Body of pancreas (tissue), 4 donors: ENCODE measurements at places on chromosomes 7 and 10.

- DNase-seq, result no peak
Measured at GRCh38 chr7:99362801-99363200, 11.7 kb upstream of the ARPC1B start.

GRCh38 chr10:132481690-132482089, 55.9 kb upstream of the INPP5A start:
- peak; percentile 4 for DNase-seq

- DNase-seq, result peak; percentile 68
Measured at GRCh38 chr7:56046721-56047445, 4.4 kb downstream of the PSPH start.

DNA sequence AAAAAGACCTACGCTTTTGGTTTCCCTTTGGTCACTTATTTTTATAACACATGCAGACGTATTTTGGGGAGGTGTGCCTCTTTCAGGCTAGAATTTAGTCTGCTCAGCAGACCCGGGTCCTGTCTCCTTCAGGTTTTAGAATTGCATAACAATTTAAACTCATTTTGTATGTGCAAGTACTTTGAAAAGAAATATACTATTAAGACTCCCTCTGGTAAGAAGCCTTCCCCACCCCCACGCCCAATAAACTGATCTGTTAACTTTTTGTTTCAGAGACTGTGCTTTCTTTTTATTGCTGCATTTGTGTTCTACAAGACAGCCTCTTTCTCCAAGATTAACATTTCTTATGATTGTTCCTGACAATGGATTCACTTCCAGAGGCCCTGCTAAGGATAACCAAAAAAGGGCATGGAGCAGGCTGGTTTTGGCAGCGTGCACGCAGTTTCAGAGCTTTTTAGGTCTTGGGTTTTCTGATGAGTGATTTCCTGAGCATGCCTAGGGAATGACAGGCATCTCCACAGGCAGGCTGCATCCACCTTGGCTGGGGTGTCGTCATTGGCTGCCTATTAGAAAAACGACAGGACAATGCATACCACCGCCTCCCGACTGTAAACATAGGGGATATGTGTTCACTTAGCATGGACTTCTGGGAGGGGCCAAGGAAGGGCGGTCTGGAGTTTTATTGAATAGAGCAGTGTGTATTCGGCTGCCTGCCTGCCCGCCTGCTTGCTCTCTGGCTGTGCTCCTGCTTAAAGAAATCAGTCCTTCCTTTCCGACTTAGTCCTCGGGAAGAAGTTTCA, at the start of gene CALD1:
Gene CALD1, plus strand, starts transcription at position 694 of the 800 bp plus-strand sequence. CDS start 88,100 bp downstream, outside the sequence.
- peak; percentile 48 for DNase-seq

GRCh38 chr7:84568781-84569180, 374.2 kb upstream of the SEMA3A start:
- no peak for DNase-seq

- DNase-seq, result no peak
Measured at GRCh38 chr7:80370587-80370986, 141.3 kb downstream of the GNAT3 start.

DNA sequence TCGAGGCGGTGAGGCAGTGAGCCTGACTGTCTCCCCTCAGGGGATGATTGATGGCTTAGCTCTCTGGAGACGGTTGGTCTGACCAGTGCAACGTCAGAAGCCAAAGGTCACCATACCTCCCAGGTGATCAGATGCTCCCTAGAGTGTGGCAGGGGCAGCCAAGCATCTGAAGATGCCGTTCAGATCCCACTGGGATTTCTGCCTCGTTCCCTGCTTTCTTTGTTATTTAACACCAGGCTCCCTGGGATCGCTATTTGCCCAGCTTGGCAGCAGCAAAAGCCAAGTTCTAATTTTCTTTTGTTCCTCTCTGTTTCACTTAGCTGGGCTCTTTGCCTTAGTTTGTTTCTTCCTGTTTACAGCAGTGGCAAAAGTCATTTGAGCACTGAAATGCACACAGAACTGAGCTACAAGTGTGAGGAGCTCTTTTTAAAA, 53.5 kb upstream of the SVIL start:
- no peak for DNase-seq

DNA sequence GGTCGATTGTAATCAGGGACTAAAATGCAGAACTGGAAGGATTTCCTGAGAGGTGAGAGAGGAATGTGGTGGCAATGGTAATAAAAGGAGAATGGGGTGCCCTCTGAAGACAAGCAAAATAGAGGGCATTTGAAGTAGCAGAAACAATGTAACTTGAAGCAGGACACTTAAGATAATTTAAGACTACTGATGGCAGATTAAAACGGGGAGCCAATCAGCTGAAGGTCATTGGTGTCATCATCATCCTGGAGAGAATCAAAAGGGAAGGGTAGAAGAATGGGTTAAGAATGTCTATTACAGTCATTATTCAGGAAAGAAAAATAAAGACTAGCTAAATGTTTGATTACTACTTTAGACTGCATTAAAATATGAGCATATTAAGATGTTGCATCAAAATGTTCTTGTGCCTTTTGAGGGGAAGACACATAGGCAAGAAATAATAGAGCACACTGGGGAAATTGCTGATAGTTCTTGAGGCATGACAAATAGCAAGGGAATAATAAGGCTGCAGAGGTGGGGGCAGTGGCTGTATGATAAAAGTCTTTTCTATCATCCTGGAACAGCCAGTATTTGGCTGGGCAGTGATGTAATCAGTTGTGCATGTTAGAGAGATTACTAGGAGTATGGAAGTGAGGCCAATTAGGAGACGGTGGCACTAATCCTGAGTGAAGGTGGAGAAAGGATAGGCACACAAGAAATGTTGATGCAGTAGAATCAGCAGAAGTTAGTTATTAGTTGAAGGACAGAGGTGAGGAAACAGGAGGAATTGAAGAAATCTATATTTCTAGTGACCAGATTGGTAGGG, 60.2 kb downstream of the CCDC71L start:
- DNase-seq, result no peak

DNA sequence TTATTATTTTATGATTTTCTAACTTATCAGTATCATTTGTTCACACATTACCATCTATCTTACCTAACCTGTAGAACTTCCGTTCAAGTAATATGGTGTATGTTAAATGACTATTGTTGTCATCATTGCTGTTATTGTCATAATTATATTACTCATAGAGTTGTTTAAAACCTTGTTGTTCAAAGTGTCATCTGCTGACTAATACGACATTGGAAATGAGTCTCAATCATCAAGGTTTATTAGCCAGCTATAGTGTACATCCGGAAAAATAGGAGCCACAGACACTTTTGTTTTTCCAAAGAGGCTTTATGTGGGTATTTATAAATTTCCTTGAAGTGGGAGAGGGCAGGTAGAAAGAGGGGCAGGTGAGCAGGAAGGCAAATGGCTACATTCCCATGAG, 386.9 kb upstream of the LRRTM3 start:
- peak; percentile 6 for DNase-seq

DNA sequence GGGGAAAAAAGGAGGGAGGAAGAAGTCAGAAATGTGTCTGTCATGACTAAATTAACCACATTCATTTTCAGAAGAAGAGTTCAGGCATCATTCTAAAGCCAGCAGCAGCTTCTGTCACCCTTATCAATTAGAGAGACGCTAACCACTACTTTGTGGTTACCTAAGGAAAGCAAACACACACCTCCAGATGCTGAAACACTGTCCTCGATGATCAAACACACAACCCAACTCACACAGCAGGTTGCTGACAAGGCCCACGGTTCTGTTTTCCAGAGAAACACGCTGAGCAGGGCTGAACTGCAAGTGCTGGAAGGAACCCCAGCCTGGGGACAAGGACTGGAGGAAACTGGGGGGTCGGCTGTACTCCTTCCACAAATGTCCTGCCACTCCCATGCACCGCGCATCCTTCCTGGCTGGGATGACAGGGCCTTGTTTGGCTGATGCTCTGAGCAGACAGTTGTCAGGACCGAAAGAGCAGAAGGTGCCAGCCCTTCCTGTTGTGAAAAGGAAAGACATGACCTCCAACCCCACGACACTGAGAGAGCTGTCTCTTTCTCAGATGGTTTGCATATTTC, 36.6 kb downstream of the PRKCQ start:
- no peak for DNase-seq

GRCh38 chr10:63431962-63432797, 33.6 kb downstream of the JMJD1C start:
- no peak for DNase-seq

GRCh38 chr7:95772771-95773581, 622 bp downstream of the DYNC1I1 start:
- peak; percentile 27 for DNase-seq

DNA sequence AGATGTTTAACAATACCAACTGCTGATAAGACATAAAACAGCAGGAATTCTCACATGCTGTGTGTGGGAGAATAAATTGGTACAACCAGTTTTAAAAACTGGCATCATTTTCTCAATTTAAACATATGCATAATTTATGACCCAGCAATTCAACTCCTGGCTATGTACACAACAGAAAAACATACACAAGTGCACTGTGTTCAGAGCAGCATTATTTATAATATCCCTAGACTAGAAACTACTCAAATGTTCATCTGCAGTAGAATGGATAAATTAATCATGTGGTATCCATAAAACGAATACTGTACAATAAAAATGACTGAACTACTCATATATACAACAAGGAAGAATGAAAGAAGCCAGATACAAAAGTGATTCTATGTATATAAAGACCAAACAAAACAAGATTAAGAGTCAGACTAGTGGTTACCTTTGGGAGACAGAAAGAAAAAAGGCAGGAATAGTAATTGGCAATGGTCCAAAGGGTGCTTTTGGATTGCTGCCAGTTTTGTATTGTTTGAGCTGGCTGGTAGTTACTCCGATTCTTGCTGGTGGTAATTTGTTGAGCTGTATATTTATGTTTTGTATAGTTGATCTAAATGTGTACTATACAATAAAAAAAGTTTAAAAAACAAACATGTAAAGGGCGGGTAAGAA, 306.0 kb downstream of the TFEC start:
- peak; percentile 14 for DNase-seq

- no peak for DNase-seq
Measured at GRCh38 chr7:34162027-34162565, 256.8 kb downstream of the BMPER start.

- no peak for DNase-seq
Measured at GRCh38 chr10:62803724-62804355, 680 bp upstream of the ADO start.

DNA sequence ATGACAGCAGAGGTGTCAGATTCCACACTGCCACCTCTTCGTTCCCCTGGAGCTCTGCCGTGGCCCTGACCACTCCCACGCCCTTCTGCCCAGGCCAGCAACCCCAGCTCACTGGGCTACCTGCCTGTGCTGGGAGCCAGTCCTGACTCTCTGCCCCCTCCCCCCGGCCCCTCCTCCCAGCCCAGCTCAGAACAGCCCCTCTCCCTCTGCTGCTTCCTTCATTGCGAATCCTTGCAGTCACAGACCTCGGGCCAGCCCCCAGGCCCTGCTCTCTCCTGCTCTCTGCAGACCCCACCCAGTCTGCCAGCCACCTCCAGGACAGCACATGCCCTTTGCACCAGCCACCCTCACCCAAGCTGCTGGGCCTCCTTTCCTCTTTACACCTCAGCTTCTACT, 60.4 kb downstream of the TCERG1L start:
- no peak for DNase-seq

DNA sequence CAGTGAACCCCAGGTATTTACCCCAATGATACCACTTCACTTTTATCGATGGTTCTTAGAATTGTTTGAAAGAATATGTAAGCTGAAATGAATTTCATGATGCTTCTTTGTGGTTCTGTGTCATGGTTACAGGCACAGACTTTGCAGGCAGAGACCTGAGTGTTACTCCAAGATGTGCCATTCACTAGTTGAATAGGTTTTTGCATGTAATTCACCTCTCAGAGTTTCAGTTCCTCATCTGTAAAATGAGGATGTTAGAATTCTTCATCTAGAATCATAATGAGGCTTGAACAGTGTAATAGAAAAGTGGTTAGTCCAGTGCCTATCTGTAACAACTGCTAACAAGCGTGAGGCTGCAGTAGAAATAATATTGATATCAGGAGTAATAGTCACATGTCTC, 54.6 kb downstream of the VSTM2A start:
- no peak for DNase-seq

GRCh38 chr10:103127241-103127640, 65.8 kb downstream of the NT5C2 start:
- no peak for DNase-seq

DNA sequence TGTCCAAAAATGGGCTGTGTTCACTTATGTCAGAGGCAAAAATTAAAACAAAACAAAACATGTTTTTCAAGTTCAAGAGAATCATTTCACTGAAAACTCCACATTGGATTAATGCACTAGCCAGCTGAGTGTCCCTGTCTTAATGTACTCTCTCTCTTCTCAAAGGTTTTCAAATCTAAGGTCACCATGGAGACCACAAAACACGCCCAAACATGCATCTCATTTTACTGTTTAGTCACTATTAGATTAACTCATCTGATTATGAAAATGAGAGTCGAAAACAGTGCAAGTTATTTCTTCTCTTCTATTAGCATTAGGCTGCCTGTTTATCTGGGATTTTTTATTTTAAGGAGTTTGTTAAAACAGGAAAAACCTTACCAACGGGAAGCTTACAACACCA, 70.8 kb upstream of the ASAH2 start:
- no peak for DNase-seq

DNA sequence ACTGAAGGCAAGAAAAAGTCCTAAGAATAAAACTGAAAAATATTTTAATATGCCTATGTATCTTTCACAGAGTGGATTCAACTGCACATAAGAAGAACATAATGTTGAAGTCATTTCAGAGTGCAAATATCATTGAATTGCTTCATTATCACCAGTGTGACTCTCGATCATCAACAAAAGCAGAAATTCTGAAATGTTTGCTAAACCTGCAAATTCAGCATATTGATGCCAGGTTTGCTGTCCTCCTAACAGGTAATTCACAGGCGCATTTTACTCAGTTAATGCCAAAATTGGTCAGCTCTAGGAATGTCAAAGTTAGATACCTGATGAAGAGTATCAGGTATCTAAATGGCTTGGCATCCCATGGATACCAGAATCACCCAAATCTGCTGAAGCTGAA, 52.0 kb downstream of the GDI2 start:
- no peak for DNase-seq

GRCh38 chr10:80154978-80155695, 22.6 kb downstream of the PLAC9 start:
- DNase-seq, result no peak

DNA sequence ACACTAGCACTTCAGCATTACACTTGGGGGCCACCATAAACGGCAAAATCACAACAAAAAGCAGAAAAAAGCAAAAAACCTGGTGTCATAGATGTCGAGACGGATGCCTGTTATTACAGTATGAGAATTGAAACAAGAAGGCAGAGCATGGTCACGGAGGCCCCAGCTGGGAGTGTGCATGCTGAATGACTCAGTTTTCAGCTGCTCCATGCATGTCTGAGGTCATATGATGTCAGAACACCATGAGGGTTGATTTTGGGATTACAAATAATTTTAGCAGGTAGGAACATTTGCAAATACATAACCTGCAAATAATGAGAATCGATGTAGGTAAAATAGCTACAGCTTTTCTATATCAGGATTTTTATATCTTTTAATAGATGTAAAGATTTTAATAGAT, 19.1 kb downstream of the ZMYND11 start:
- no peak for DNase-seq

DNA sequence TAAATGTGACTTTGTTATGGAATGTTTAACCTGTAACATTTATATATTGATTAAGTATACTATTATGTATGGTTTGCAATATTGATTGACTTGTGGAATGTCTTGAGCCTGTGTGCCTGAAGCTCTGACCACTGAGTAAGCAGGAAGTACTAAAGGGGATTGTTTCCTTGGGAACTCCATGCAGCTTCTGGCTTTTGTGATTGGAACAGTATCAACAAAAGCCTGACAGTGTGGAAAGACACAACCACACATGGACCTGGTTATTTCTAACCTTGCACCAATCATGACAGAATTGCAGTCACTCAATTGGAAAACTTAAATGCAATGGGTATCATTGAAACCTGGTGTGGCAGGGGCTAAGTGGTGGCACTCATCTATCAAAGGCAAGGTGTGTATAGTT, 45.5 kb upstream of the PIK3CG start:
- DNase-seq, result no peak
